ENCODE measurements at places on chromosomes 7 and 10.

DNA sequence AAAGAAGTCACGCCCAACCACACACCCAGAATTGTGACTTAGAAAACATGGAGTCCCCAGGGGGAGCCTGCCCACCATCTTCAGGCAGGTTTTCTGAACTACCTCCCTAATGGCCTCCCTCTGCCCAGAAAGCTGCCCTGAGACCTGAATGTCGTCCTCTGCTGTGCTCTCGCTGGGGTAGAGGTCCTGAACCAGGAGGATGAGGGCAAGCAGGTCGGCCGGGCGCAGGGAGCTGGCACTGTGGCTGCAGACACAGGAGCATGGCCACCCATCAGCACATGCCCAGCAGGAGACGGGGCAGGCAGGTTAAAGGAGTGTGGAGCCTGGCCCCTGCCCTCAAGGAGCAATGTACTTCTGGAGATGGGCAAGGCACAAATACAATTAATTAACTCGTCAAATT, 15.4 kb upstream of the PYROXD2 start:
- DNase-seq = no peak

DNA sequence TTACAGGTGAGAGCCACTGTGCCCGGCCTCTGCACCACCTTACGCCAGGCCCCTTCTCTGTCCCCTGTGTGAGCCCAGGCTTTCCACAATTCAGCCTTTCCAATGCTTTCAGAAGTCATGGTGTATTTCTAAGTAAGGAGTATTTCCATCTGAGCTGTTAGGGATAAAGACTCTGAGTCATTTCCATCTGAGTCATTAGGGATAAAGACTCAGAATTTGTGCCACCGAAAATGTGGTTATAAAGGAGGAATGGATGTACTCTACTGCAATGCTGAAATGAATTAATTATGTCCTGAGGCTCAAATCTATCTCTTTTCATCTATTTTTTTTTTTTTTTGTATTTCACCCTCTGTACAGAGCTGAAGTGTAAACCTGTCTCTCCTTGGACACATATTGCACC, 84.0 kb downstream of the GATA3 start:
- DNase-seq = no peak

- no peak for DNase-seq
Measured at GRCh38 chr7:101442426-101443070, 79.9 kb downstream of the COL26A1 start.

GRCh38 chr7:66626331-66626934, 2.2 kb upstream of the KCTD7 start:
- DNase-seq = no peak

DNA sequence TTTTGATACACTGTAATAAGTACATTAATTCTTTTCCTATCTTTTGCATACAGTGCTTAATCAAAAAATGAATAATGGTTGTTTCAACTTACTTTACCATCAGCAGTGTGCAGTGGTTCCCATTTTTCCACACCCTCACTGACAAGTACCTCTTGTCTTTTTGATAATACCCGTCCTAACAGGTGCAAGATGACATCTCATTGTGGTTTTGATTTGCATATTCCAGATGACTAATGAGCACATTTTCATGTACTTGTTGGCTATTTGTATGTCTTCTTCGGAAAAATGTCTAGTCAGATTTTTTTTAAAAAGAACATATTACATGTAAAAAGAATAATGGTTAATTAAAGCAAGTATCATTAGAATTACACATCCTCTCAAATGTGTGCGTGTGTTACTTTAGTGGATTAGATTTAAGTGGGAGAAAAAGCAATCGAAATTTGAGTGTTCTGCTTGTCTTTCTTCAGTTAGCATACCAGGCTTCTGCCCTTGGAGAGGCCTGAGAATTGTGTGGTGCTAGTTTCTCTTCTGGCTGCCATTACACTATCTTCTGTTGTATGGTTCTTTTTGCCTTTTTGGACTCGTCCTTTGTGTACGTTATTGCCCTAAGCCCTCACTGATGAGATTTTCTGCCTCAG, 291.2 kb downstream of the AUTS2 start:
- DNase-seq = no peak

GRCh38 chr10:113922787-113923570, 68.5 kb downstream of the NHLRC2 start:
- no peak for DNase-seq

GRCh38 chr10:26831936-26832335, 28.8 kb downstream of the ABI1 start:
- DNase-seq = no peak

DNA sequence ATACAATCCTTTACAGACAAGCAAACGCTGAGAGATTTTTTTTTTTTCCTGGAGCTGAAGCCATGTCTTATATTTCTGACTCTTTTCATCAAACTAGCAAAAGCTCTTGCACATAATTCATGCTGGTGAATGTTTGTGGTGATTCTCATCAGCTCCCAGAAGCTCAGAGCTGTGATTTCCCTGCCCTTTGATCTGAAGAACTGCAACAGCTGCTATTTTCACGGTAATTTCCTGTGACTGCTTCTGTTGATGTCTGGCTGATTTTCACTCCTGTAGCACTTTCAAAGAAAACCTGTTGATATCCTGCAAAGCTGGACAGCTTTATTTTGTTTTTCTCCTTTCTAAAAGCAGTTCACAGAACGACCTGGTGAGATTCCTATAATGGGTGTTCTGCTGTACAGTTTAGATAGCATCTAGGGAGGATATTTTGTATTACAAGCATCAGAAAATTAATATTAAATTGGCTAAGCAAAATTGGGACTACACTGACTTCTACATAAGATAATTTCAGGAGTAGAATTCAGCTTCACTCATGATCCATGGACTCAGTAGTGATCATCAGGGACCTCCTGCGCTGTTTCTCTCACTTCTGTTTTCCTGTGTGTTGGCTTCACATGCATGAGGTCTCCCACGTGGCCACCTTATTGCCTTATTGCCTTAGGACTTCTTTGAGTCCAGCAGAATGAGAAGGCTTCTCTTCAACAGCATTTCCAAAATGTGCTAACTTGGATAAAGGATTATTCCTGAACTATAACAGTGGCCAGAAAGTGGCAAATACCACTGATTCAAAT, 1111.6 kb upstream of the SORCS1 start:
- DNase-seq = no peak

- no peak for DNase-seq
Measured at GRCh38 chr10:127556916-127557315, 7.8 kb downstream of the NPS start.

GRCh38 chr10:2791774-2792443, 275.4 kb upstream of the PFKP start:
- DNase-seq = no peak

DNA sequence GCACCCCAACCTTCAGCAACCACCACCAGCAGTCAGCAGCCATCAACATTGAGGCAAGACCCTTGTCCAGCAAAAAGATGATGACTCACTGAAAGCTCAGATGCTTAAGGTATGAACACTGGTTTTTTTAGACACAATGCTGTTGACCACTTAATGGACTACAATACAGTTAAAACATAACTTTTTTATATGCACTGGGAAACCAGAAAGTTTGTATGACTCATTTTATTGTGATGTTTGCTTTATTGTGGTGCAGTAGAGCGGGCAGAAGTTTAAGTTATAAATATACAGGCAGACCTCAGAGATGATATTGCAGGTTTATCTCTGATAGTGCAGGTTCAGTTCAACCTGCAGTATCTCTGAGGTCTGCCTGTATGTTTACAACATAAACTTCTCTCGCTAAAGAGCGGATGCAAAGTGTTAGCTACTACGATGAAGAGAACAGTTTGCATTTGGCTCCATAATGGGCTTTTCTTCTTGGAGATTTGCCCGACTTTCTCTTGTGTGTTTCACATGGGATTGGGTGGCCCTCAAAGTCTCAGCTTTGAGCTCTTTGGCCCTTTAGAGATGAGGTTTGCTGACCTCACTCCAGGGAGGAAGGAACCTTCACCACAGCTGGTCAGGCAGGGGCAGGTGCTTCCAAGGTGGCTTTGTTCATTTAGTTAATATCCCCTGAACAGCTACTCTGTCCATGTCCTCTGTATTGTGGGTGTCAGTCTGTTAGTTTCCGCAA, 84.4 kb upstream of the SHH start:
- DNase-seq = no peak

- no peak for DNase-seq
Measured at GRCh38 chr10:99612167-99612831, 7.9 kb downstream of the SLC25A28 start.

- DNase-seq = no peak
Measured at GRCh38 chr10:48444266-48444665, 137.8 kb downstream of the MAPK8 start.

DNA sequence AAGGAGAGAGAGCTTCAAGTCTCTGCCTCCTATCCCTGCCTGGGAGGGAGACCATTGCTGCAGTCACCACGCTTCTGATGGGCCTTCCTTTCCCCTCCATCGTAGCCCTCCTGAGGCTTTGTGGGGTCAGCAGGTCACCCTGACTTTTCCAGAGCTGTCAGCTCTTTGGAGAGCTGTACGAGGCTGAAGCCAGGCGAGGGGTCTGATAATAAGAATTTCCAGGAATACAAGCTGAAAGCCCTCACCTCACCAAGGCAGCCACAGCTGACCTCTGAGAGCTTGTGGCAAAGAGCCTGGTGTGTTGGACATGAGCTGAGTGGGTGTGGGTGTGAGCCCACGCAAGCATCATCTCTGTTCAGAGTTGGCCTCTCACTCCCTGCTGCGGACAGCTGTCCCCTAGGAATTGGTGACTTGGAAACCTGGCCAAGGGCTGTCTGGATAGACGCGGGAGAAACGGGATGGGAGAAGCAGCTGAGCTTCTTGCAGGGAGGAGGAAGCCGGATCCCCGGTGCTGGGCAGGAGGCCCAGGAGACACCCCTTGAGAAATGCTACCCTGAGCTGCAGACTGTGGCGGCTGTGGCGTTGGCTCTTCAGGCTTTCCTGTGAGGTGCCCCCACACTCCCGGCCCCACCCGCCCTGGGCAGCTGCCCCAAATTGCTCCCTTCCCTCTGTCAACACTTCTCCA, 122.1 kb upstream of the BTBD16 start:
- DNase-seq = no peak

DNA sequence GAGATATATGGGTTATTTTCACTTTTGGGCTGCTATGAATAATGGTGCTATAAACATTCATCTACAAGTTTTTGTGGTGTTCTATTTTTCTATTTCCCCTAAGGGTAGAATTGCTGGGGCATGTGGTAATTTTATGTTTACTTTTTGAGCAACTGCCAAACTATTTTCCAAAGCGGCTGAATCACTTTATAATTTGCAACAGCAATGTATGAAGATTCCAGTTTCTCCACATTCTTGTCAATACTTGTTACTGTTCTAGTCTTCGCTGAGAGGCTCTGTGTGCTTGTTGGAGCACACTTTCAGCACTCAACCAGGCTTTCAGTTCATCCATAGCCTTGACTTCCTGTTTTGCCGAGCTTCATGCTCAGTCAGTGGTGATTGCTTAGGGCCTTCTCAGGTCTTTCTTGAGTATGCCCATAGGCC, 39.0 kb downstream of the ADK start:
- no peak for DNase-seq

GRCh38 chr10:124480860-124481259, 19.2 kb downstream of the LHPP start:
- no peak for DNase-seq

DNA sequence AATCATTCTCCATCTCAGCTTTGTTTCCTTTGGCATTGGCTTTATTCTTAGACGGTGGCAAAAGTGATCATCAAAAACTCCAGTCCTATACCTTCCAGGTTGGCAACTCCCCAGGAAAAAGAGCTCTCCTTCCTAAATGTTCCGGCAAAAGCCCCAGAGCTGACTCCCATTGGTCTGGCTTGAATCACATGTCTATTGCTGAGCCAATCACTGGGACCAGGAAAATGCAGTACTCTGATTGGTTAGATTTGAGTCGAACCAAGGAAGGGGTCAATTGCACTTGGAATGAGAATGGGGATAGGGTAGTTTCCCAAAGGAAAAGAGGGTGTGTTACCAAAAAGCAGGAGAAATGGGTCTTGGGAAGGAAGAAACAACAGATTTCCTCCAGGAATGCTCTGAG, 22.3 kb downstream of the LEP start:
- no peak for DNase-seq

DNA sequence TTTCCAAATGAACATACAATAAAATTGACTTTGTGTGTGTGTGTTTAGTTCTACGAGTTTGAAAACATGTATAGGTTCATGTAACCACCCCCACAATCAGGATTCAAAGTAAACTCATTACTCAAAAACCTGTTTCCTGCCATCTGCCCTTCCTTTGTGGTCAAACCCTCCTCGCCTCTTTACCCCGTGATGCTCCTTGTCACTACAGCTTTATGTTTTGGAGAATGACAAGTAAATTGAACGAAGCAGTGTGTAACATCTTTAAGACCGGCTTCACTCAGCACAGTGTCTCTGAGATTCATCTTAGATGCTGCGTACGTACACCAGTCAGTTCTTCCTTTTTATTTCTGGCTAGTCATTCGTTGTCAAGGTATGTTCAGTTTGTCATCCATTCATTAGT, 54.6 kb upstream of the MKI67 start:
- no peak for DNase-seq

- no peak for DNase-seq
Measured at GRCh38 chr10:48416584-48417232, 110.2 kb downstream of the MAPK8 start.

GRCh38 chr7:47215049-47215448, 366.9 kb downstream of the TNS3 start:
- no peak for DNase-seq

GRCh38 chr10:78545756-78546155, 512.1 kb downstream of the RPS24 start:
- DNase-seq = no peak

DNA sequence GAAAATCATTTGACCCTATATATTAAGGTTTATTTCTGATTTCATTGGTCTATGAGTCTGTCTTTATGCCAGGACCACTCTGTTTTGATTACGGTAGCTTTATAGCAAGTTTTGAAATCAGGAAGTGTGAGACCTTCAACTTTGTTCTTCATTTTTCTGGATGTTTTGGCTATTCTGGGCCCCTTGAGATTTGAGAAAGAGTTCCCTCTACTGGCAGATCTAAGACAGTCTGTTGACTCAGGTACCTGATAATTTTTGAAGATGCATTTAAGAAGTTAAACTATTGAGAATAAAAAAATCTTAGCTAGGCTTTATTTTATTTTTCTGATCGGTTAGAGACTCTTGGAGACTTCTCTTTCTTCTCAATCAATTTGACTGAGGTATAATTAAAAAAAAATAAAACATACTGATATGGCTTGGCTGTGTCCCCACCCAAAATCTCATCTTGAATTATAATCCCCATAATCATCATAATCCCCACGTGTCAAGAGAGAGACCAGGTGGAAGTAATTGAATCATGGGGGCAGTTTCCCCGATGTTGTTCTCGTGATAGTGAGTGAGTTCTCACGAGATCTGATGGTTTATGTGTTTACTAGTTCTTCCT, 209.2 kb downstream of the SNX10 start:
- no peak for DNase-seq

All from stimulated activated CD8-positive, alpha-beta memory T cell treated with anti-CD3 and anti-CD28 coated beads, Interleukin-4, amount 100 ng/mL, for 1 hour (primary cell).